ENCODE measurements at places on chromosomes 4 and X. TPM values are rescaled to one million over a fixed set of nuclear protein-coding genes. Genes with fewer than 3 reads are reported as not detected.

DNA sequence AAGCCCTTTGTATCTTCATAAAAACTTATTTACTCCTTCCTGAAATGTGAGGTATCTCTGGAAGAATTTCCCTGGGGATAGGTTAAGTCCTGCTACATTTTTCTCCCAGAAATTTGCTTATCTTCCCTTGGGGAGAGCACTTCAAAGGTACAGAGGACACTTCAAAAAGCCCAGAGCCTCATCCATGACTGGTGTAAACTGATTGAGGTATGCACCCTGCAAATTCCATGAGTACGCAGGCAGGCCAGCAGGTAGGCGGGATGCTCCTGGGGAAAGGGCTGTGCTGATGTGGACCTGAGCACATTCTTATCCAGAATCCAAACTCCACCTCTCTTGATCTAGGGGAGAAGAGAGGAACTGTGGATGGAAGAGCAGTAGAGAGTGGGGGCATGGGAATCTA lies 26.3 kb upstream of the RASGEF1B start:
- H3K27ac ChIP-seq = no peak overlapping the region
- no peak for DNase-seq
- no peaks in the 10 kb centered on the region for H3K4me1 ChIP-seq
- peaks cover 15% of the 10 kb centered on the region for H3K27me3 ChIP-seq
- no peaks in the 10 kb centered on the region for H3K36me3 ChIP-seq
- H3K4me3 ChIP-seq = no peak overlapping the region

- DNase-seq = no peak
- no peaks in the 10 kb centered on the region for H3K4me1 ChIP-seq
- no peak overlapping the region for H3K4me3 ChIP-seq
- H3K36me3 ChIP-seq = no peaks in the 10 kb centered on the region
- H3K27ac ChIP-seq = no peak overlapping the region
Measured at GRCh38 chrX:52217494-52218160, 32.9 kb downstream of the MAGED4 start.

GYPE gene
- total RNA-seq = 0.54 TPM

- no peak overlapping the region for H3K4me3 ChIP-seq
- H3K36me3 ChIP-seq = peaks cover 13% of the 10 kb centered on the region
- H3K4me1 ChIP-seq = 0 out of 2 replicates have a peak, but pooled peaks cover 2% of the 10 kb centered on the region
- no peak overlapping the region for H3K27ac ChIP-seq
Measured at GRCh38 chrX:48975541-48975940, 3.9 kb upstream of the KCND1 start.

- H3K4me1 ChIP-seq = no peaks in the 10 kb centered on the region
- no peaks in the 10 kb centered on the region for H3K36me3 ChIP-seq
- H3K27ac ChIP-seq = no peak overlapping the region
- no peak overlapping the region for H3K4me3 ChIP-seq
Measured at GRCh38 chr4:11011249-11011648, 326.7 kb upstream of the CLNK start.

GRCh38 chrX:101551380-101551767 lies 1.0 kb downstream of the ARMCX1 start:
- no peak overlapping the region for H3K27ac ChIP-seq
- peak overlapping the region; percentile 80 for H3K4me3 ChIP-seq
- H3K4me1 ChIP-seq = no peaks in the 10 kb centered on the region
- no peaks in the 10 kb centered on the region for H3K27me3 ChIP-seq

DNA sequence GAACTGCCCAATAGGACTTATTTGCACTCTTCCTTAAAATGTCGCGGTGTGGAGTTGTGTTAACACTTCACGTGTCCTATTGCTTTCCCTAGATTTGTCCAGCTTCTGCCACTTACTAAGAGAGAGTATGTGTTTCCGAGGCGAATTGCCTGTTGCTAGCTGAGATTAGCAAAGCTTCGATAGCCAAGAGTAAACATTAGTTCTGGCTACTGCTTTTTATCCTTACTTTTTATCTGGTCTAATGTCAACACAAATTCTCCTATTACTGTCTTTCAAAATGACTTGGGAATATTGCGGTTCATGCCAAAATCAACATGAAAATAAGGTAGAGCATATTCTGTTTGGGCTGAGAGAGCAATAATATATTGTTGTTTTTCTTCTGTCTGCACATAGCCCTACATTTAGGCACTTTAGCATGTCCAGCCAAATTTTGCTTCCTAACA lies 90.4 kb upstream of the VEGFC start:
- H3K27ac ChIP-seq = peak overlapping the region; percentile 39
- H3K36me3 ChIP-seq = no peaks in the 10 kb centered on the region
- peak; percentile 27 for DNase-seq

SORBS2 gene
- total RNA-seq = under 0.01 TPM

DNA sequence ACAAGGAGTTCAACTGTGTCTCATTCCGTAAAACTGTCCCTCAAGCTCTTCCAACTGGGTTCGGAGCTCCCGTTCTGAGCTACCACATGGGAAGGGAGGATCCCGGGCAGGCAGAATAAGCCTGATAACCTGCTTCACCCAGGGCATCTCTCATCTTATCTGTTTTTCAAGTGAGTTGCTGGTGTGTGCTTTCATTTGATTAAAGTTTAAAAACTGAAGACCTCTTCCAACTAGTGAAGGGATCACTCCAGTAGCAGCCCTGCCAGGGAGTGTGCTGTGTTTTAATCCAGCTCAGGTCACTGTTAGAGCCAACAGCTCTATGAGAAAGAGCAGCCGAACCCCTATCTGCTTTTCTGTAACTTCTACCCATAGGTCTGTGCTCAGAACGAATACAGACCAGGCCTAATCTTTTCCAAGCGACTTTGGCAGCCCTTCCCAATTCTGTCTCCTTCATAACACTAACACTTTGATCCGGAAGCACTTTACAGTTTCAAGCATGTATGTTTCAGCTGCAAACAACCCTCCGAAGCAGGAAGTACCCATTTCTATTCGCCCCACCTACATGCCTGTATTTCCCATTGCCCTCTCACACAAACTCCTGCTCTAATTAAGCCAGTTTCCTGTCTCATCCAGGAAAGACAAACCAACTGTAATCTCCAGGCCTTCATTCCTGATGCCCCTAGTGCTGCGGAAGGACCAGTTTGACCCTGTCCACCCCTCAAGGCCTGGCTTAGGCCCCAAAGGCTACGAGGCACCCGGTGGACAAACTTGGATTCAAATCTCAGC lies 60.9 kb downstream of the IRF2 start:
- H3K4me3 ChIP-seq = no peak overlapping the region
- peaks cover 14% of the 10 kb centered on the region for H3K4me1 ChIP-seq
- no peak overlapping the region for H3K27ac ChIP-seq
- H3K36me3 ChIP-seq = peaks cover 30% of the 10 kb centered on the region
- no peaks in the 10 kb centered on the region for H3K27me3 ChIP-seq

DNA sequence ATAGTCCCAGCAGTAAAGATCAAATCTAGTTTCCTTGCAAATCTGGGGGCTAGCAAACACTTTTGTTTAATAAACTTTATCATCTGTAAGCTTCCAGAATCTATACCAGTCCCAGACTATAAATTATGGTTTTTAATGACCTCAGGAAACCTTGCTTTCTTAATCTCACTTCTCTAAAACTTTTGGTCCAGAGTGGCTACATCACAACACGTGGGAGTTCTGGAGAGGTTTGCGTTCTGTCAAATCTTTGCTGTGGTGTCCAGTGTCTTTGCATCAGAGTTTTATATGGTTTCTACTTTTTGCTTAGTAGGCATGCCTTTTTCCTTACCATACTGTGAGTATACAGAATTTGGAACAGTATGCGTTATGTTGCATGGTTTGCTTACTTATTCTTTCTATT lies 193.9 kb downstream of the ANK2 start:
- H3K4me3 ChIP-seq = no peak overlapping the region
- H3K27ac ChIP-seq = no peak overlapping the region
- no peak for DNase-seq
- 0 out of 2 replicates have a peak, but pooled peaks cover 1% of the 10 kb centered on the region for H3K27me3 ChIP-seq

GRCh38 chrX:141638550-141638949 lies 49.0 kb downstream of the SPANXA2 start:
- no peak overlapping the region for H3K27ac ChIP-seq
- no peaks in the 10 kb centered on the region for H3K36me3 ChIP-seq
- H3K27me3 ChIP-seq = no peaks in the 10 kb centered on the region
- H3K4me1 ChIP-seq = no peaks in the 10 kb centered on the region

- H3K27ac ChIP-seq = no peak overlapping the region
- H3K4me3 ChIP-seq = no peak overlapping the region
- no peak for DNase-seq
- H3K4me1 ChIP-seq = no peaks in the 10 kb centered on the region
Measured at GRCh38 chrX:18348047-18348446, 6.4 kb downstream of the SCML2 start.

GRCh38 chr4:113026556-113026955 lies 22.9 kb upstream of the ANK2 start:
- no peaks in the 10 kb centered on the region for H3K4me1 ChIP-seq
- no peaks in the 10 kb centered on the region for H3K27me3 ChIP-seq
- no peak for DNase-seq
- no peak overlapping the region for H3K27ac ChIP-seq
- H3K36me3 ChIP-seq = no peaks in the 10 kb centered on the region

DNA sequence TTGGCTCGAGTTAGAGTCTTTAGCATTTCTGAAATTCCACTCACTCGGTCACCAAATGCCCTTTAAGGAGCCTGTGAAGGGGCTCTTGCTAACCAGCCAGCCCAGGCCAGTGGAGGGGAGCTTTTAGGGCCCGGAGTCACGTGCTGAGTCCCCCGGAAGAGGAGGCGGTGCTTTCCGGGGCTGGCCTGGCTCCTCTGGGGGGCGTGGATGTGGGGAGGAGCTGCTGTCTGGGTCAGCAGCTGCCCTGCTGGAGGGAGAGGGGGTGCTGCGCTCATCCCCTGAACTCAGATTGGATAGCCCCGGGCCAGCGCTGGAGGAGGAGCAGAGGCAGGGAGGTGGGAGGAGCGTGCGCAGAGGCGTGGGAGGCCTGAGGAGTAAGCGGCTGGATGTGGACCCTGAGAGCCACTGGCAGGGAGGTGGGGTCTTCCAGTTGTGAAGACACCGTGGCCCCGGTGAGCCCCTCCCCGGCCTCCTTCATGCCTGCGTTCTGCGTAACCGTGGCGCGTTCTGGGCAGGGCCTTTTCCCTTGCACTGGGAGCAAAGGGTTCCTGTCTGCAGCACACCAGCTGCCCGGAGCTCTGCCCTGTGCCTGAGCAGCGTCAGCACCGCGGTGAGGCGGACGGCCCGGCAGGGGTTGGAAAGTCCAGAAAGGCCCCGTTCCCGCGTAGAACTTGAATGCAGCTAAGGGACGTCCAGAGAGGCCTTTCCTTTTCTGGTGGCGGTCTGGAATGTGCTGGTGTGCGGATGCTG lies 19.7 kb downstream of the MAEA start:
- no peaks in the 10 kb centered on the region for H3K27me3 ChIP-seq
- peak; percentile 94 for DNase-seq
- H3K4me3 ChIP-seq = peak overlapping the region; percentile 37
- H3K36me3 ChIP-seq = peaks cover 24% of the 10 kb centered on the region
- H3K27ac ChIP-seq = peak overlapping the region; percentile 71

DNA sequence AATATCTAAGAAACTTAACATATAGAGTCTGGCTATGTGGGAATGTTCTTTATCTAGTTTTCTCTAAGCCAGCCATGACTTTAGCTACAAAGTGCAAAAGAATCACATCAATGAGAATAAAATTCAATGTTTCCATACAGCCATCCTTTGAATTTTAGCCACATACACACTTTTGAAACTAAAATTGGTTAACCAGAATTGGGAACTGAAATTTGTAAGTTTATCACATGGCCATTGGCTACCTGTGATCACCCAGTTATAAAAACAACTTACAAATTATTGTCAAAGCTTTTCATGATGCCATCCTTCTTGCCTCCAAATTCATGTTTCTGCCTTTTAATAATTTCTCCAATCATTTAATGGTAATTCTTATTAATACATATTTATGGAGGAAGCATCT lies 49.9 kb downstream of the PAK3 start:
- H3K27ac ChIP-seq = no peak overlapping the region
- H3K36me3 ChIP-seq = no peaks in the 10 kb centered on the region
- H3K4me3 ChIP-seq = no peak overlapping the region
- H3K27me3 ChIP-seq = no peaks in the 10 kb centered on the region
- no peaks in the 10 kb centered on the region for H3K4me1 ChIP-seq
- DNase-seq = no peak

DNA sequence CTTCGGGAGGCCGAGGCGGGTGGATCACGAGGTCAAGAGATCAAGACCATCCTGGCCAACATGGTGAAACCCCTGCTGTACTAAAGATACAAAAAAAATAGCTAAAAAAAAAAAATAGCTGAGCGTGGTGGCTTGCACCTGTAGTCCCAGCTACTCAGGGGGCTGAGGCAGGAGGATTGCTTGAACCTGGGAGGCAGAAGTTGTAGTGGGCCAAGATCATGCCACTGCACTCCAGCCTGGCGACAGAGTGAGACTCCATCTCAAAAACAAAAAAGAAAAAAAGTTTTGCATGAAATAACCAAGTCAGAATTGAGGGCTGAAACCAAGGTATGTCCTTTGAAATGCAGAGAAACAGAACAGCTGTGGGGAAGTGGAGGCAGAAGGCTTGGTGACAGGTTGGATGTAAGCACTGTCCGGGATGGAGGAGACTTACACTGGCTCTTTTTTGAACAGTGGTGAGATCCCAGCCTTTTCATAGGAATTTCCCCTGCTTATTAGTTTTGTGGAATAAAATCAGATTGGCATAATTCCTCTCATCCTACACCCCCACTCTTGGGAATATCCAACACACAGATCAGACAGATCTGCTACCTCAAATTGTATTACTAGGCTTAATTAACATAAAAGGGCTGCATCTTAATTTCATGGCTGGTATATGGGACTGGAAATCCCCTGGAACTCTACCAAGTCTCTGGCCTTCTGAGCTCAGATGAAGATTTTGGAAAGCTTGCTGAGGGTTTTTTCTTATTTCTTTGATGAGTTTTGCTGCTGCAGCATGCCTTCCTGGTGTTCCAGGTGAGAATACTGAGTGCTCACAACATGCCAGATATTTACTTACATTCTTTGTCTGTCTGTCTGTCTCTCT lies 18.8 kb upstream of the C4orf36 start:
- no peaks in the 10 kb centered on the region for H3K36me3 ChIP-seq
- peak; percentile 64 for DNase-seq
- H3K4me3 ChIP-seq = no peak overlapping the region
- H3K27me3 ChIP-seq = no peaks in the 10 kb centered on the region
- peaks cover 5% of the 10 kb centered on the region for H3K4me1 ChIP-seq
- no peak overlapping the region for H3K27ac ChIP-seq

DNA sequence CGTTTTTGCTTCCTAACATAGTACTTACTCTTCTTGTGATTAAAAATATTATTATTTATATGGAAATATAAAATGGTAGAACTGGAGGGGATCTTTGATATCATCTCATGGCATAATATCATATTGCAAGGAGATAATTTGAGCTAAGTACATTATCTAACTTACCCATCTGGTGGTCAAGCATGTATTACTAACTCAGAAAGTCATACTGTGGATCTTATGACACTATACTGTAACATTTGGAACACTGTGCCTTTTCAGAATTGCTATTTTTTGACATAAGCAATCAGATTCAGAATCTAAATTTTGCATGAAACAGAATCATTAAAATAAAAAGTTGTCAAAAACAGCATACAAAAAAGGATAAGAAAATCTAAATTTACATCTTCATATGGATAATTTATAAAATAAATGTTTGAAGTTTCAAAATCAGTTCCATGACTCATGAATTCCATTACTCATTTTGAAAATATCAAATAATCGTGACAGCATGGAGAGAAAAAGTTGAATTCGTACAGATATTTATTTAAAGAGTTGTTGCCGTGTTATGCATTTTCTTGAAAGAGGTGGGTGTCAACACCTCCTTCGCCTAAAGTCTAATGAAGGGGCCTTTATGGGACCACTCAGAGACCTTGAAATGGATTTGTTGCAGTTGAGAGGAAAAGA lies 928.1 kb downstream of the PDHA2 start:
- no peaks in the 10 kb centered on the region for H3K27me3 ChIP-seq
- DNase-seq = no peak
- H3K4me1 ChIP-seq = no peaks in the 10 kb centered on the region
- H3K36me3 ChIP-seq = no peaks in the 10 kb centered on the region
- H3K4me3 ChIP-seq = no peak overlapping the region

GRCh38 chr4:83603129-83603528 lies 67.2 kb downstream of the GPAT3 start:
- no peaks in the 10 kb centered on the region for H3K36me3 ChIP-seq
- H3K27ac ChIP-seq = peak overlapping the region; percentile 87
- DNase-seq = no peak
- peaks cover 4% of the 10 kb centered on the region for H3K4me1 ChIP-seq
- no peaks in the 10 kb centered on the region for H3K27me3 ChIP-seq

All from IMR-90 (cell line).